ENCODE measurements at places on chromosomes 7 and 10.

DNA sequence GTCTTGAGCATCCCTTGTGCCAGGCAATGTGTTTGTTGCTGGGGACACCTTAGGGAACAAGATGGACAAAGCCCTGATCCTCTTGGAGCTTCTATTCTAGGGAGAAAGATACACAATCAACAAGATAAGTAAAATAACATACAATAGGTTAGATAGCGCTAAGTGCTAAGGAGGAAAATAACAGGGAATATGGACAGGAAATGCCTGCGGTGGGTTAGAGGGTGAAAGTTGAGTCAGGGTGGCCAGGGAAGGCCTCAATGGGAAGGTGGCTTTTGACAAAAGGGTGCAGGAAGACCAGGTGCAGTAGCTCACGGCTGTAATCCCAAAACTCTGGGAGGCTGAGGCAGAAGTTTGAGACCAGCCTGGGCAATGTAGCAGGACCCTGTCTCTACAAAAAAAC lies 38.3 kb upstream of the MYL10 start:
- DNase-seq: no peak

GRCh38 chr7:123022576-123022975 lies 27.1 kb upstream of the TAS2R16 start:
- DNase-seq: no peak

DNA sequence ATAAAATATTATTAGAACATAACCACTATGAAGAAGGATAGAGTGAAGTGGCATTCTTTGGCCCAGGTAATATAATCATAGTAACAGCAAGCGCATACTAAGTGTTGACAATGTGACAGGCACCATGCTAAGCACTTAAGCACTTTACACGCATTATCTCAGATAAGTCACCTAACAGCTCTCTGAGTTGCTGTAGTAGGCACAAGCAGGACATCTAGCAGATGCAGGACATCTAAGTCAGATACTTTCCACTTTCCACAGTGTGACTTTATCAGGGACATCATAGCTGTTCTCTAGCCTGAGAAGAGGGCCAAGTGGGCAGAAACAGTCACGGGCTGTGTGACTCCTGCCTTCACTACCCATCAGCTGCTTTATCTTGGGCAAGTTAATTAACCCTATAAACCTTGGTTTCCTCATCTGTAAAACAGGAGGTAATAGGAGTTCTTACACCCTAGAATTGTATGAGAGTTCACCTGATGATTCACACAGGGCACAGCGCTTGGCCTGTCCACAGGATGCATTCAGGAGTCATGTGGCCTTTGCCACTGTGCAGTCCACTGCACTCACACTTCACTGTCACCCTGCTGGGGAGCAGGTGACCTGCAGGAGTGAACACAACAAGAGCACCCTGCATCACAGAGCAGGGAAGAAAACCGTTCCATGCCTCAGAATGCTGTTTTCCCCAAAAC lies 12.5 kb downstream of the LIPA start:
- DNase-seq: no peak

DNA sequence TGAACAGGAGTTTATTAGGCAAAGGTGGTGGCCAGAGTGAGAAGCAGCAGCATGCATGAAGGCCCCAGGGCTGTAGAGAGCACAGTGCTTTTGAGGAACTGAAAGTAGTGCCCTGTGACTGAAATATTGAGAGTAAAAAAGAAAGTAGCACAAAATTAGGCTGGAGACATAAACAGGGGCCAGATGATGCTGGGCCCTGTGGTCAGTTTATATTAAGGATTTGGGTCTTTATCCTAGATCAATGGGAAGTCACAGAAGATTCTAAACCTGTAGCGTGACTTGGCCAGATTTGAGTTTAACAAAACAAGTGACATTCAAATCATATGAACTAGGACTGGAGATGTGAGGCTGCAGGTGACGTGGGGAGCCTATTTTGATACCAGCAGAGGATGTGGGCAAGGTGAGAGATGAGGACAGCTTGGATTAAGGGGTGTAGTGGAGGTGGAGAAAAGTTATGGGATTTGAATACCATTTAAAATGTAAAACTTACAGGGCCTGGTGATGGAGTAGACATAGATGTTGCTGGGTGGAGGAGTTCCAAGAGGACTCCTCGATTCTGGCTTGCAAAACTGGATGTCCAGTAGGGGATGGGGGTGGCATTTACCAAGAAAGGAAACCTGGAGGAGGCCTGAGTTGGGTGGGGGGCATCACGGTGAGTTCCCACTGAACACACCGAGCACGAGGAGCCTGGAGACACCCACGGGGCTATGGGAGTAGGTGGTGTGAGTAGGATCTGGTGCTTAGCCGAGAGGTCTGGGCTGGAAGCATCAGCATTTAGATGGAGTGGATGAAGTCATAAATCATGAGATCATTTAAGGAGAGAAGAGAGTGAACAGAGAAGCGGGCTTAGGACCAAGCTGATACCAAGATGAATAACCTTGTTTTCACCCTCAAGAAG lies 52.8 kb downstream of the HHEX start:
- no peak for DNase-seq

GRCh38 chr10:1679821-1680650 lies 57.3 kb downstream of the ADARB2 start:
- no peak for DNase-seq

DNA sequence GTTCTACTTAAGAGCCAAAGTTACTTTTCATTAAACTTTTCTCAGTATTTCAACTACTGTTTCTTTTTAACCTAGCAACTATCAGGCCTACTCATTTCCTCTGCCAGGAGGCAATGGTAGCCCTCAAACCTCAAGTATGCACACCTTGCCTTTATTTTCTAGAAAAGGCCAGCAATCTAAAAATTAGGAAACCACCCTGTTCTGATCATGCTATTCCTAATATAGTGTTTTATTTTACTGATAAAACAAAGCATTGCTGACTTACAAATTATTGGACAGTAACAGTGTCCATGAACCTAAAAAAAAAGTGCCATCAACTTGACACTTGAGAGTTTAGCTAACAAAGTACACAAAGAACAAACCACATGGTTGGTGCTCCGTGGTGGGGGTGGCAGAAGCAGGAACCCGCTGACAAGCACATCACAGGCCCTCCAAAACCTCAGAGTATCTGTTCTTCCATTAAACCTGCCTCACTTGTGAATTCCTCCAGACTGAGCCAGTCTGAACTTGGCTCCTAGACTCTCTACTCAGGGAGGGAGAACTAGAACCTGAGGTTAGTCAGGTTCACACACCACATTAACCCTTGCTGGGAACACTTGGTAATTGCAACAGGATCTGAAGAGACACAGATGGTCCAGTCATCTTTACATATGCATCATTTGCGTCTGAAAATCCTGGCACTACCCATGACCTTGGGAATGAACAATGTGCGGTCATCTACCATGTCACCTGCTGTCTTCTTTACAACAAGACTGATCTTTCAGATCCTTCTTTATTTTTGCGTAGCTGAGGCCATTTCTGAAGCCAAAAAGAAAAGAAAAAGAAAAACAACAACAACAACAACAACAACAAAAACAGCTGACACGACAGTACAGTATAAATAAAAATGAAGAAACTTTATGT lies 31.9 kb downstream of the PIP4K2A start:
- no peak for DNase-seq

GRCh38 chr10:34491678-34492077 lies 323.4 kb downstream of the PARD3 start:
- no peak for DNase-seq

DNA sequence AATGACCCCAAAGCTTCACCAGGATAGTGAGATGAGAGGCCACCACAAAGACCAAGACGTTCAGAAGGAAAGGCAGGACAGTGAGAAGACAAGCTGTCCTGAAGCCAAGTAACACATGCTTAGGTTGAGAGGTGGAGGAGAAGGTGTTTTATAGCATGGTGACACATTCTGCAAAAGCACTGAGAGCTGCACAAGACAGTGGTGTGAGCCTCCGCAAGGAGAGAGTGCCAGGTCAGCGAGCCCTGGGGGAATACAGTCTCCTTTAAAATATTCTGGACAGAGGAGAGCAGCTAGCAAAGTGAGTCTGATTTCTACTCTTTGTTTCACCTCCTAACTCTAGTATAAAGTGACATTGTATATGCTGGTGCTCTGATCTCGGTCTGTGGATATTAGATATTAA lies 68.0 kb upstream of the VKORC1L1 start:
- DNase-seq: no peak

GRCh38 chr7:14995774-14996173 lies 93.2 kb upstream of the DGKB start:
- no peak for DNase-seq

- DNase-seq: no peak
Measured at GRCh38 chr10:62732841-62733653, 71.5 kb upstream of the ADO start.

DNA sequence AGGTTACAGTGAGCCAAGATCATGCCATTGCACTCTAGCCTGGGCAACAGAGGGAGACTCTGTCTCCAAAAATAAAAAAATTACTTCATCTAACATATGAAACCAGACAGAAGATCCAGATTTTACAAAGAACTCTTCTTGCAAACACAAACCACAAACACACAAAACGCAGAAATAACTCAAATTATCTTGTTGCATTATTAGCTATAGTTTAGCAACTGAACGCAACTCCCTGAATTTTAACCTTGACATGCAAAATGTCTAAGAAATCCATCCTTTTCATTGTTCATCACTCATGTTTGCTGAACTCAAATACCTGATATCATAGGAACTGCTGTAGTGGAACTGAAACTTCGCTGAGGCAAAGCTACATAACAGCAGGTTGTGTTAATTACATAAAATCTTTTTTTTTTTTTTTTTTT lies 64.1 kb downstream of the MICU1 start:
- no peak for DNase-seq

- no peak for DNase-seq
Measured at GRCh38 chr10:106712988-106713387, 451.5 kb downstream of the SORCS1 start.

GRCh38 chr10:97016728-97017473 lies 168.9 kb downstream of the SLIT1 start:
- no peak for DNase-seq

- no peak for DNase-seq
Measured at GRCh38 chr10:76647301-76647700, 990.3 kb downstream of the KCNMA1 start.

DNA sequence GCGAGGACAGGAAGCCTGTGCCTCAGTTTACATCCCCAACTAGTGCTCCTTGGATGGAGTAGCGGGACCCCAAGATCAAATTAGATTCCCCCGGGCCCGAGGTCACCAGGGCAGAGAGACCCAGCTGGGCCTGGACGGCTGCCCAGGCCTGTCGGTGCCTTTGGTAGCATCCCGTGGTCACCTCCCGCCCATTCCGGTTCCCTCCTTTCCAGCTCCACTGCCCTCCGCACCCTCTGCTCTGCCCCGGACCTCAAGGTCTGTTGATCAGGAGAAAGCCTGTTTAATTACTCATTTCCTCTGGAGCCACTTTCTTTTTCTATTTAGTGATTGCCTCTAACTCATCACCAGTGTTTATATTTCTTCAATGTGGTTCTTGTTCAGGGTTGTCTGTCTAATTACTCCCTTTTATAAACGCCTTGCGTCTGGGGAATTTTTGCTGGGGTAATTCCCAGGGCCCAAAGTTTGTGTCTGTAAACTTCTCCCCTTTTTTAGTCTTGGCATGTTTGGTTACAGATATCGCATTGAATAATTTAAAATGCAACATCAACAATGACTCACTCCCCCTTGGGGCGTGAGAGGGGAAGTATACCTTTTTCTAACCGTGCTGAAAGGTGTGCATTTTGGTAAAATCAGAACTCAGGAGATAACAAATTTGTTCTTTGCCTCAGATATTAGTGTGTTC lies 1.9 kb downstream of the FOXK1 start:
- DNase-seq: peak; percentile 53
